ENCODE measurements at places on chromosomes 6 and 20. TPM values are rescaled to one million over a fixed set of nuclear protein-coding genes. Genes with fewer than 3 reads are reported as not detected.

- DNase-seq = no peak
Observed at GRCh38 chr6:152318278-152318677, 318.9 kb downstream of the SYNE1 start.

DNA sequence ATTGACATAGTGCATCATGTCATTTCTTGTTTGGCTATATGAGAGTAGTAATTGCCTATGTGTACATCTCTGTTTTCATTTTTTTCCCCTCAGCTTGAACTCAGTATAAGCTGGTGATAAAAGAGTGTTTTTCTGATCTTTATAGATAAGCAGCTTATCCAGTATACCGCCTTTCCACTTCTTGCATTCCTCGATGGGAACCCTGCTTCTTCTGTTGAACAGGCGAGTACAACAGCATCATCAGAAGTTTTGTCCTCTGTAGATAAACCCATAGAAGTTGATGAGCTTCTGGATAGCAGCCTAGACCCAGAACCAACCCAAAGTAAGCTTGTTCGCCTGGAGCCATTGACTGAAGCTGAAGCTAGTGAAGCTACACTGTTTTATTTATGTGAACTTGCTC lies 32.3 kb downstream of the HSF2 start:
- DNase-seq = no peak

DNA sequence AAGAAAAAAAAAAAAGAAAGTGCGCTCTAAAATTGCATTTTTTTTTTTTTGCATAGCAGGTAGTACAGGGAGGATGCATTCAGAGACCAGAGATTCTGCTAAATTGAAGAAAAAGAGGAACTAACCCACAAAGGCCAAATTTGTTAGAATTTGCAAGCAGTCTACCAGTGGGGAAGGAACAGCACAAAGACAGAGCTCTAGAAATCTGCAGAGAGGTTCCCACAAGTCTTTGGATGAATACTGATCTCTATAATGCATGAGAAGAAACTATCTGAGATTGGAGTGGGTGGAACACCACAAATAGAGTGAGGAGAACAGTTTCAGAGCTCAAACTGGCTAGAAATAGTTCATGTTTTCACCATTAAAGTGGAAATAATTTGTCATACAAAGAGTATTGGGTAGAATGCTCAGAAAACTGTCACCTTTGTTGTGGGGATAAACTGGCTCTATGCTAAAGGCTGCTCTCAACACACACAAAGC lies 79.6 kb upstream of the AHI1 start:
- peak; percentile 7 for DNase-seq

- DNase-seq = no peak
Observed at GRCh38 chr6:16555550-16555949, 205.7 kb downstream of the ATXN1 start.

DNA sequence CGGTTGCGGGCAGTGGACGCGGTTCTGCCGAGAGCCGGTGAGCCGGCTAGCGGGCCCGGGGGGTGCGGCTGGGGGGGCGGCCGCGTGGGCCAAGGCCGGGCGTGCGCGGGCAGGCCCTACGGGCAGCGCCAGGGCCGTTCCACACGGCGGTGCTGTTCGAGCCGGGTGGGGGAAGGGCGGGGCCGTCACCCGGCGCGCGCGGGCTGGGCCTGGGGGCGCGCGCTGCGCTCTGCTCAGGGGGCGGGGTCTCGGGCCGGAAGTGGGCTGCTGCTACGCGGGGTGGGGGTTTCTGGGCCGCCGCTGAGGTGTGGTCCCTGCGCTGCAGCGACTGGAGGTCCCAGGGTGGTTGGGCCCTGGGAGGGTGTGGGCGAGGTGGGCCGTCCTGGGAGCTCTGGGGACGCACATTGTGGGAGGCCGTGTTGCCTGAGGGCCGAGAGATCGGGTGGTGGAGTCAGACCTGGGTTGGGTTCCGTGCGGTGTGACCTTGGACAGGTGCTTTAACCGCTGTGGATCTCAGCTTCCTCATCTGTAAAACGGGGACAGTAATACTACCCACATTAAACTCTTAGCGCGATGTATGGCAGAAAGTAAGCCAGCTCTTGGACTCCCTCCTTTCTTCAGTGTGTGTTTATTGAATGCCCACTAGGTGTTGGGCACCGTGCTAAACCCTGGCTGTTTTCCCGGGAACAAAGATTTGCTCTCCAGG lies 391 bp downstream of the MAPRE1 start:
- DNase-seq = peak; percentile 90

DNA sequence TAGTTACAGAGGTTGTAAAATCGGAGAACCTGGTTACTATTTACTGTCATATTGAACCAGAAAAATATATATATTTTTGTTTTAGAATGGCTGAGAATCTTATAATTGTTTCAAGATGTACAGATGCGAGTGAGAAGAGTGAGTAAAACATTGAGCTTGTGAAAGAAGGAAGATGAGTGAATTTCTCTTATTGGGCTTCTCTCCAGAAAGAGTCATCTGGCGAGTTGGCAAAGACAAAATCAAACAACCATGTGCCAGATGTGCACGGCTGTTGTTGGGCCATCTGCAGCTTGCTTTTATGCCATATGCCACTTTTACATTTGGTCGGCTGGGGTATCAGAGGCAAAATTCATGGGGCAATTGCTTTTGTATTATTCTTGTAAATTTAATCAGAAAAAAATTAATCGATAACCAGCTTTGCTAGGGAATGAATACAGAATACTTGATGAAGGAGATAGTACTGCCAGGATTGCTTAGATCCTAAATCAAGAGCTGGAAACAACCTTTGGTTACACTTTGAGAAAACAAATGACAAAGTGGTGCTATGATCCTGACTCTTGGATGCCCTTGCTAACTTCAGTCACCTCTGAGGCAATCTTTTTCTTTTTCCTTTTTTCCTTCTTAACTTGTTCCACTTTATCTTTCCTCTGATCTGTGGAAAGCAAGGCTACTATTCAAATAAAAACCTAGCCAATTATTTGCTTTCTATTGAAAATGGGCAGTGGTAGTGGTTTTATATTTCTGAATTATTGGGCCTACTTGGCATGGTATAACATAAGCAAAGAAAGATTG lies 97.1 kb upstream of the GRIK2 start:
- no peak for DNase-seq

DNA sequence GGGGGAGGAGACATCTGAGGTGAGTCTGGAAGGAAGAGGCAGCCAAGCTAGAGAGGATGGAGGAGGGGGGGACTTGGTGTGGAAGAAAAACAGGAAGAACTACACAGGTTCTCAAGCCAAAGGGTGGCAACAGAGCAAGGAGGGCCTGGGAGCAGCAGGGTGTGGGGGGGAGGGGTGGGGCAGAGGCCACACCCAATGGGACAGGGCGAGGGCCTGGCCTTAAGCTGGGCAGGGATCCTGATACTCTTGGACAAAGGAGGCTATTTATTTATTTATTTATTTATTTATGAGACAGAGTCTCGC lies 359.0 kb downstream of the ZFAND3 start:
- no peak for DNase-seq

- DNase-seq = no peak
Observed at GRCh38 chr6:148999501-148999900, 252.7 kb downstream of the UST start.

The GPX5 gene
- not detected for total RNA-seq

- DNase-seq = peak; percentile 13
Observed at GRCh38 chr6:40328386-40328985, 258.7 kb downstream of the LRFN2 start.

- DNase-seq = no peak
Observed at GRCh38 chr20:20492521-20493332, 124.8 kb downstream of the INSM1 start.

GRCh38 chr6:20927130-20927860 lies 393.0 kb downstream of the CDKAL1 start:
- DNase-seq = no peak

GRCh38 chr20:36311854-36312723 lies 6.0 kb downstream of the DLGAP4 start:
- no peak for DNase-seq

GRCh38 chr6:25709761-25710160 lies 44.8 kb upstream of the SLC17A4 start:
- no peak for DNase-seq

DNA sequence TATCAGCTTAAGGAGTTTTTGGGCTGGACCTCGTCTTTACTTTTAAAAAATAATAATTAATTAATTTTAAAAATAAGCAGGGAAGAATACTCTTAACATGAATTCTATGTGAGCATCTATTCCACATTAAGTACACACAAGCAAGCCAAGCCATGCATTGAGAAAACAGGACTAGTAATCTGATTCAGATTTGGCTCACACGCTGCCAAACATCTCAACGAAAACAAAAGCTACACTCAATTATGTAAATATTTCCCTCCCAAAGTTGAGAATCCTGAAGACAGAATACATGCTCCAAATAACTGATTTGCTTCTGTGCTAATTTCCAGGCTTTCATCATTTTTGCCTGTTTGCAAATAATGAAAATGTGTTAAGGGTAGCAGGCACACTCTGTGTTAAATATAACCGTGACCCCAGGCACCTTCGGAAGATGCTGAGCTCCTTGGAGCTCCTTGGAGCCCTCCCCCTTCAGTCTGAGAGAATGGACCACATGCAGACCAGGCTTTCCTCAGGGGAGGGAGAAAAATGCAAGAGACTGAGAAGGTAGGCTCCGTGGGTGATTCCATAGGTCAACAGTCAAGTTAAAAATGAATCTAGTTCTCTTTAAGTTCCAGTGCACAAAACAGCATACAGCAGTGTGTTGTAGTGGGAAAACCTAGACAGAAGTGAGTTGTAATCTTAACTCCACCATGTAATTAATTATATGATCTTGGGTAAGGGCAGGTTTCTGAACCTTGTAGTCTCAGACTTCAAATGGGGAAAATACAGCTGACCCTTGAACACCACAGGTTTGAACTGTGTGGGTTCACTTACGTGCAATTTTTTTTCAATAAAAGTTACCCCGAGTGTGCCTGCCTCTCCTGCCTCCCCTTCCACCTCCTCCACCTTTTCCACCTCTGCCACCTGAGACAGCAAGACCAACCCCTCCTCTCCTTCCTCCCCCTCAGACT lies 161.3 kb upstream of the RREB1 start:
- no peak for DNase-seq

GRCh38 chr20:37737826-37738420 lies 44.1 kb downstream of the CTNNBL1 start:
- peak; percentile 5 for DNase-seq

GRCh38 chr6:49915035-49915434 lies 48.7 kb upstream of the CRISP1 start:
- DNase-seq = no peak

- DNase-seq = no peak
Observed at GRCh38 chr6:107612762-107613415, 123.0 kb downstream of the SOBP start.

DNA sequence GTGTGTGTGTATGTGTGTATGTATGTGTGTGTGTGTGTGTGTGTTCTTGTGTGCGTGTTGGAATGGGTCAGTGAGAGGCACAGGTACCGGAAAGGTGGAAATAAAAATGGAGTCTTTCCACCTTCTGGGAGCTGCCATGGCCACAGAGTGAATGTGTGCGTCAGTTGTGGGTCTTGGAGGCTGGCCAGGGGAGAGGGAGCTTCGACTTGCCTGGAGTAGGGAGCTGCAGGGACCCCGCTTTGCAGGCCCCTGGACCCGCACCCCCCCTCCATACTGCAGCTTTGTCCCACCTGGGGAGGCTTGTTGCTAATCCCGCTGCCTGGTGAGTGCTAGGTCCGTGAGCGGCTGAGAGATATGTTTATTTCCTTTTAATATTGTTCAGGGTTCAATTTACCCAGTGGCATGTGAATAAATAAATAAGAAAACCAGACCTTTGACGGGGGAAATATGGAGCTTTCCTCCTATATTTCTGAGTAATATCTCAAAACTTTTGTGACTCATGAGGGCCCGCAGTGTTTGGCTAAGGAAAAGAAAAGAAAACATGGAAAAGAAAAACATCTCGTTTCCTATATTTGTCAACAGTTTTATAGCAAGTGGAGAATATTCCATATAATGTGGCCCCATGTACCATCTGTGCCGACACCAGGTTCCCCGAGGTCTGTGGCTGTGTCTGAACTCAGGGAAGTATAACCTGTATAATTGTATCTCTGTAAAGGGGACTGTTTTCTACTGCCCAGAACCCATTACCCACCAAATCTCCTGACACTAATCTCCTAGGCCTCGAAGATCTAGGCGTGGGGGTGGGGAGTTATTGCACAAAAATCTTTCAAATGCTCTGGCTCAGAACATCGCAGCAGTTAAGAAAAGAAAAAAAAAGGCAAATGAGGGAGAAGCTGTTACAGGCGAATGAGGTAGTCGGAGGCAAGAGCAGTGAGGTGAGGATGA lies 24.6 kb upstream of the CCDC167 start:
- no peak for DNase-seq

The BMP7 gene
- 3.7 TPM for total RNA-seq

The HCRTR2 gene
- total RNA-seq = not detected

The STX11 gene
- total RNA-seq = 1.3 TPM

- no peak for DNase-seq
Observed at GRCh38 chr6:14735956-14736486, 509.8 kb upstream of the JARID2 start.

DNA sequence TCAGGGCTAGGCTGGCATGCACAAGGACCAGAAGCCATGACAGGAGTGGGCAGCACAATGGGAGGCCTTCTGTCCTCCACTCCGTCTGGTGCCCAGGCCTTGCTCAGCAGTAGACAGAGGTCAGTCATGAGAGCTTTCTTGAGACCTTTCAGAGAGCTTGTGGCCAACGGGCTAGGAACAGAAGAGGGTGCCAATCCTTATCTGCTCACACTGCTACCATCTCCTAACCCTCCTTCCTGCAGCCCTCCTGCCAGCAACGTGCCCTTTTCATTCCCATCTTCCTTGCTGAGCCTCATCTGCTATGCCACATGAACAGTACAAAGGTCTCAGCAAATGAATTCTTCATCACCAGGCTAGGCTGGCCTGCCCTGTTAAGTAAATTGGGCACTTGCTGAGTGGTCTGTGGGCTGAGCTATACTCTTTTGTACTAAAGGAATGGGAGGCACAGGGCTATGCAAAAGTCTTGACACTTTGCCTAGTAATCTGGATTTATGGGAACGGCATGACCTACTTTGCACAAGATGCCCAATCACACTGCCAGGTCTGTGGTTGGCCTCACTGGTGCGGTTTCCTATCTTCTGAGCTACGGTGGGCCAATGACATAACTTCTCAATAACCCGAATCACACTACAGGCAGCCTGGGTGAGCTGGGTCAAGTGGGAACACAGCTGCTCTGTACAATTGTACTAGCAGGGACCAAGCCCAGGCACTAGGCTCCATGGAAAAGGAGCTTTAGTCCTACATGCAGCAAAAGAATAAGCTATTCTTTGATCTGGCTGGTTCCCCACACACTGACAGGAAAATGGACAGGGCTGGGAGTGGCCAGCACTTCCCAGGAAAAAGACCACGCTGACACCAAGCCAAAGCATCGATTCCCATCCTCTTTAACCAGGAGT lies 47.8 kb downstream of the ELOVL5 start:
- no peak for DNase-seq

The TMEM74B gene
- not detected for total RNA-seq

Measured in OCI-LY7 (cell line).